ENCODE measurements at places on chromosomes 16 and 17.

DNA sequence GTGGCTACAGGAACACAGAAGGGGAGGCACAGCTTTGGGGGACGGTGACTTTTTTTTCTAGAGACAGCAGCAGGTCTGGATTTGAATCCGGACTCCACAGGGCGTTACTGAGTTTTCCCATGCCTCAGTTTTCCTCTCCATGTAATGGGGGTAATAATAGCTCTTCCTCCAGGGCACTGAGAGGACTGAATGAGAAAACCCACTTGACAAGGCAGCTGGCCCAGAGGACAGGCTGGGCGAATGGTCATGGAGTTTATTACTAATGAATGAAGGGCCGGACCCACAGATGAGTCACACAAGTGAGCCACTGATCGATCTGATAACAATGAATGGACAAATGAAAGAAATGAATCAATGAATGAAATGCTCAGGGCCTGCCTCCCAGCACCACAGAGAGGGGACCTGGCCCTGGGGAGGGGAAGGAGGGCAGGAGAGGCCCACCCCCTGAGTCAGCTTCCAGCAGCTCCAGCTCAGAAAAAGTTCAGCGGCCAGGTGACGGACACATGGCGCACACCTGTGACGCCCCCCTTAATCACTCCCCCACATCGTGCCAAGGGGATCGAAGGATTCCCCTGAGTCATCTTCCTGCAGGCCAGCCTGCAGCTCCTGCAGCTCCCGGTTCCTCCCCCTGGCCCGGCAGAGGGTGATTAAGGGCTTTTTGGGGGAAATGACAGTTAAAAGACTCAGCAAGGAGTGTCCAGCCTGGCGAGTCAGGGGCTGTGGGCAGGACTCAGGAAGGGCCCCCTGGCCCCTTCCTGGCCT lies 54.3 kb downstream of the SOCS1 start:
- no peak for DNase-seq

- no peak for DNase-seq
Measured at GRCh38 chr16:3591991-3592390, 14.8 kb upstream of the NLRC3 start.

DNA sequence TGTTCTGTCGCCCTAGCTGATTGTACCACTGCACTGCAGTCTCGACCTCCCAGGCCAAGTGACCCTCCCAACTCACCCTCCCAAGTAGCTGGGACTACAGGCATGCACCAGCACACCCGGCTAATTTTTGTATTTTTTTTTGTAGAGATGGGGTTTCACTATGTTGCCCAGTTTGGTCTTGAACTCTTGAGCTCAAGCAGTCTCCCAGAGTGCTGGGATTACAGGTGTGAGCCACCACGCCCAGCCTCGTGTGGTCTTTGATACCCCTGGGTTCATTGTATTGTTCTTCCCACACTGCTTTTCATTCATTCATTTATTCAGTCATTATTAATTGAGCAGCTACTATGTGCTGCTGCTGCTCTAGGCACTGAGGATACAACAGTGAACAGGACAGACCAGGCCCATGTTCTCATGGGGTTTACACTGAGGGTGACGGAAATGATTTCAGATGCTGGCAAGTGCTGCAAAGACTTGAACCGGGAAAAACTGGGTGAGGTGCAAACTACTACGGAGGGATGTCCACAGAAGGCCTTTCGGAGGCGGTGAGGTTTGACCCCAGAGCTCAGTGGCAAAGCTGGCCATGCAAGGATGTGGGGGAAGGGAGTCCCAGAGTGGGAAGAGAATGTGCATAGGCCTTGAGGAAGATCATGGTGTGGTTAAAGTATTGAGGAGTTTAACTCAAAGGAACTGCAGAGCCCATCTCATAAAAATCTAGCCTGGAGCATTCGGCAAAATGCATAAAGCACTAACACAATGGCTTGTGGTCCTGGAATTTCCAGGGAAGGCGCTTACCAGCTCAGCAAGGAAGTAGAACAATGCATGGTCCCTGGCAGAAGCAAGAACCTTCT lies 10.9 kb downstream of the ABCC1 start:
- no peak for DNase-seq

GRCh38 chr16:87487361-87487924 lies 5.4 kb downstream of the ZCCHC14 start:
- DNase-seq, result no peak

DNA sequence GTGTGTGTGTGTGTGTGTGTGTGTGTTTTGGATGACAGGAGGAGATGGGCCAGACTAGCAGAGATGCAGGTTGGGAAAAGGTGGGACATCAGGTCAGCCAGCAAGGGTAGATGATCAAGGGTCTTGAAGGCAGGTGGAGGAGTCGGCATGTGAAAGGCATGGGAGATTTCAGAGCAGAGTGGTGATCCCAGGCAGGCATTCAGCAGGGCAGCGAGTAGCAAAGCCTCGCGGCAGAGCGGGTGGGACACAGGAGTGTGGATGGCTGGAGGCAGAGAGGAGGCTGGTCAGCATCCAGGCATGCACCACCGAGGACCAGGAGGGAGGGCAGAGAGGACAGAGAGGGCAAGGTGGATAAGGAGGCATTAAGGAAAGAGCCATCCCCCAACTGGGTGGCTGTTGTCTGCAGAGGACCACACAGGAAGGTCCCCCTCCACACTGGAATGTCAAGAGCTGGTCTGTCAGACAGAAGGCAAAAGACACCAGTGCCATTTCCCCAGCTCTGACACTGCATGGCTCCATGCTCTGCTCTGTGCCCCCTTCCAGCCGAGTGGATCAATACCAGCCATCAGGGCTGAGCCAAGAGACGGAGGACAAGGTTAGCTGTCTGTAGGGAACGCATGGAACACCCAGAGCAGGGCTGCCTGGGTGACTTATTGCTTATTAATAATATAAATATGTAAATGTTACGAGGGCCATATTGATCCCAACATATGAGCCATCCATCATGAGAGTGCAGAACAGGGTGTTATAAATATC lies 74.8 kb upstream of the RPL38 start:
- no peak for DNase-seq

DNA sequence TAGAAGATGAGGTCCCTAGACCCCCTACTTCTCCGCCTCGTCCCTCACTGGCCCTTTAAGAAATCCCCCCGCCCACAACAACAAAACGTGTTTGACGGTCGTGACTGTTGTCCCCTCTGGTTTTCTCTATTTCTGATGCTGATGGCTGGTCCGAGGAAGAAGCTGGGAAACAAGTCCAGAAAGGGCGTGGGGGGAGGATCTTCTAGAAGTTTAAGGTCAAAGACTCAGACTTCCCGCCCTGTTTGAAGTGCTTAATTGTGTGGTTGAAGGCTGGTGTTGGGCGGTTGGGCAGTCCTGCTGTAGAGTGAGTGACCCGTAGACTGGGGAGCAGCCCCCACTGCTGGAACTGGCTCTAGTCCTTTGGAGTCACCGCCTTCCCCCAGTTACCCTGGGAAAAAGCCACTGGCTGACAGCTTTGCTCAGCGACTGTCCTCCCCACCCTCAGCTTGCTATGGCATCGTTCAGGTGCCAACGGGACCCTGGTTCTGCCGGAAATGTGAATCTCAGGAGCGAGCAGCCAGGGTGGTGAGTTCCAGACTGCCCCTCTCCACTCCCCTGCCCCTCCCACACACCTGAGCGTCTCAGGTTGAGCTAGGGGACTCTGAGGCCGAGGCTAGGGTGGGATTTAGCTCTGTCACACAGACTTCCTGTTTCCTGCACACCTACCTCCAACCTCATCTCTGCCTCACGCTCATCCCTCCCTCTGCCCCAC lies 1.6 kb downstream of the MLLT6 start:
- no peak for DNase-seq

- no peak for DNase-seq
Measured at GRCh38 chr17:82596837-82597672, 51.2 kb downstream of the WDR45B start.

GRCh38 chr17:42065201-42065600 lies 14.8 kb upstream of the C17orf113 start:
- no peak for DNase-seq

DNA sequence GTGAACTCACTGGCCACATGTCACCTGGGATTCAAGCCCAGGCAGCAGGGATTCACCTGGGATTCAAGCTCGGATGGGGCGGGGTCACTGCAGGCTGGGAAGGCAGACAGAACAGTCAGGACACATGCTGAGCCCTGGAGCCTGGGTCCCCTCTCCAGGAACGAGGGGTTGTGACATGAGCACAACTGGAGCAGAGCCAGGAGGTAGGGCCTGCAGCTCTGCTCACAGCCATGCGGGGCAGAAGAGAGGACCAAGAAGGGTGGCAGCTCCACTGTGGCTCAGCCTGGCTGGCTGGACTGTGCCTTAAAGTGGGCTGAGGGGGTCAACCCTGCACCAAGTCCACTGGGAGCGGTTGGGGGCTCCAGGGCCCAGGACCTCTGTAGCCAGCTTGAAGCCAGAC lies 150.1 kb downstream of the RAB11FIP4 start:
- no peak for DNase-seq

- DNase-seq, result no peak
Measured at GRCh38 chr17:35965272-35965671, 16.0 kb downstream of the CCL16 start.

DNA sequence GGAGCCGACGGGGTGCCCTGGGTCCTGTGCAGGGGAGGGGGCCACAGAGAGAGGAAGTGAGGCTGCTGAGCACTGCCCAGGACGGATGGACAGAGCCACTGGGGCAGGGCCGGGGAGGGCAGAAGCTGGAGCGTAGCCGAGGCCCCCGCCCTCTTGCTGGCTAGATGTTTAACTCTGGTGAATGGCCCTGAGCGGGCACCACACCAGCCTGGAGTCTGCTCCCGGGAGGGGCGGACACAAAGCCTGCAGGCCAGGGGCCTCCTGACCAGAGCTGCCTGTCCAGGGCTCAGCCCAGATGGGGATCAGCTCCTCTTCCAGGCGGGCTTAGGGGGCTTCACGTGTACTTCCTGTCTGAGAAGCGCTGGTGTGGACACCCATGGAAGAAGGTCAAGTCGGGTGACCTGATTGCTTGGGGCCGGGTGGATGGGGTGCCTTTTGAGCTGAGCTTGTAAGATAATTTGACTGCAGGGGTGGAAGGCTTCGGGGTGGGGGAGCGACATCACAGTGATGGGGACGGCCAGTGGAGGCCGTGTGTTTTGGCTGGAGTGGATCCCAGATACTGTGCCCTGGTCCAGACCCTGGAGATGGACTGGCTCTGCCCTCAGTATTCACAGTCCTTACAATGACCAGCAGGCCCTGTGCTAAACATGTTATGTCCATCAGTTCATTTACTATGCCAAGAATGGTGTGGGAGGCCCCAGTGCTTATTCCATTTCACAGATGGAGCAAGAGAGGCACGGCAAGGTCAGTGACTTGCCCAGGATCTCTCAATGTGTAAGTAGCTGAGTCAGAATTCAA lies 33.7 kb upstream of the CIBAR2 start:
- no peak for DNase-seq

DNA sequence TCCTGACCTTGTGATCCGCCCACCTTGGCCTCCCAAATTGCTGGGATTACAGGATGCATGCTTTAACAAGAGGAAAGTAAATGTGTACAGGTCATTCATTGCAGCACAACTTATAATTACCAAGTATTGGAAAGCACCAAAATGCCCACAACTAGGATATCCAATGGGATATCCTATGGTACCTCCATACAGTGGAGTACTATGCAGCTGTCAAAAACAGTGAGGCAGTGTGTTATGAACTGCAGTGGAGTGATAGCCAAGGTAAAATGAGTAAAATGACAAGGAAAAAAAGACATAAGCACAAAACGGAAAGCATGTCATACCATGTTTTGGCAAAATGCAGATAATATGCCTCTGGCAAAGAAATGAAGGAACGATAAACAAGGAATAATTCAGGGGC lies 87.6 kb downstream of the FOXL1 start:
- DNase-seq, result no peak

GRCh38 chr17:64326030-64326419 lies 63.0 kb upstream of the TEX2 start:
- no peak for DNase-seq

- no peak for DNase-seq
Measured at GRCh38 chr17:75084039-75084660, 3.6 kb upstream of the SLC16A5 start.

DNA sequence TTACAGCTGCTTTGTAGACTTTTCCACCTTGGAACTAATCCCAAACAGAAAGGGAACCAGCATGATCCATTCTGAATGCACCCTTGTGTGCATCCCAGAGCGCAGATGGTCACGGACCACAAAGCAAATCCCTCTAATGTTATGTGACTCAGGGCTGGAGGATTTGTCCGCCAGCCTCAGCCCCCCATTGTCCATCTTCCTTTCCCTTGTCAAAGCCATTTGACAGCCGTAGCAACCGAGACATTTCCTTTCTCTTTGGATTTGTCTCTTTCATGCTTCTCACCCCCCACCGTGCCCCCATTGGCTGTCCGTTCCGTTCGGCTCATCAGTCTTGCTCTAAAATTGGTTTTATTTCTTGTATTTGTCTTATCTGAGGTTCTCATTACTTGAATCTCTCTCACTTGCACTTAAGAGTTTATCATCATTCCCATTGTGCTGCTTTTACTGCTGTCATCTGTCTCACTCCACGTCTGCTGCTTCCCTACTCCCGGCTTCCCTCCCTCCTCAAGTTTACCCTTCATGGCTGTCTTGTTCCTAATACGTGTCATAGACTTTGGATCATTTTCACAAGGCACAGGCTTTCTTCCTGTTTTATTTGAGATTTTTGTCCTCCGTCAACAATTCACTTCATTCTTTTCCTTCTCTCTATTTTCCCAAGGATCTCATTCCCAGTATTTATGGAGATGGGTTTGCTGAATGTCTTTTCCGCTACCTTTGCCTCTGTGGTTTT lies 163.4 kb upstream of the ERCC4 start:
- no peak for DNase-seq

- no peak for DNase-seq
Measured at GRCh38 chr16:30927789-30928378, 4.5 kb downstream of the FBXL19 start.

GRCh38 chr17:27939474-27940465 lies 46.6 kb upstream of the LYRM9 start:
- DNase-seq, result no peak

- no peak for DNase-seq
Measured at GRCh38 chr17:44847586-44847985, at the start of gene HIGD1B. Gene HIGD1B, plus strand, starts transcription at chr17:44847883. Its CDS starts 270 bp downstream, at chr17:44848153.

GRCh38 chr16:63467513-63467912 lies 1431.3 kb upstream of the CDH8 start:
- DNase-seq, result no peak

DNA sequence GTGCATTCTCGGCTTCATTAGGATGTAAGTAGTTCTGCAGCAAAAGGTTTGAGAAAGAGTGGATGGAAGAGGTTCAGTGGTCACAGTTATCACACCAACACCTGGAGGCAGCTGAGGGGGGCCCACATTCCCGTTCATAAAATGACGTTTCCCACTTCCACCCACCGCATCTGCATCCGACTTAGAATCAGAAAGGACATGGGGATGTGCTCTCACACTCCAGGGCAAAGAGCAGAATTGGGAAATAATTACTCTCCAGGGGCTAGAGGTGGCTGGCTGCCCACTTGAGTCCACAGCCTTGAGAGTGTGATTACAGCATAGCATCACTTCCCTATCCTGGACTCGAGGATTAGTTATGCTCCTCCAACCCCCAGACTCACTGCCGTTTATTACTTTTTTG lies 122.0 kb downstream of the CPPED1 start:
- DNase-seq, result no peak

GRCh38 chr17:73690676-73691075 lies 46.4 kb upstream of the SDK2 start:
- DNase-seq, result no peak

Measured in stimulated activated CD8-positive, alpha-beta memory T cell treated with anti-CD3 and anti-CD28 coated beads, Interleukin-7, amount 100 ng/mL, for 48 hours (primary cell).